CD4-positive, alpha-beta T cell treated with Interferon gamma for 1 hour (primary cell): ENCODE measurements at places on chromosomes 6 and 20.

GRCh38 chr6:40346246-40346645 lies 240.9 kb downstream of the LRFN2 start:
- no peak for DNase-seq

GRCh38 chr6:45895569-45895968 lies 120.1 kb downstream of the CLIC5 start:
- no peak for DNase-seq

DNA sequence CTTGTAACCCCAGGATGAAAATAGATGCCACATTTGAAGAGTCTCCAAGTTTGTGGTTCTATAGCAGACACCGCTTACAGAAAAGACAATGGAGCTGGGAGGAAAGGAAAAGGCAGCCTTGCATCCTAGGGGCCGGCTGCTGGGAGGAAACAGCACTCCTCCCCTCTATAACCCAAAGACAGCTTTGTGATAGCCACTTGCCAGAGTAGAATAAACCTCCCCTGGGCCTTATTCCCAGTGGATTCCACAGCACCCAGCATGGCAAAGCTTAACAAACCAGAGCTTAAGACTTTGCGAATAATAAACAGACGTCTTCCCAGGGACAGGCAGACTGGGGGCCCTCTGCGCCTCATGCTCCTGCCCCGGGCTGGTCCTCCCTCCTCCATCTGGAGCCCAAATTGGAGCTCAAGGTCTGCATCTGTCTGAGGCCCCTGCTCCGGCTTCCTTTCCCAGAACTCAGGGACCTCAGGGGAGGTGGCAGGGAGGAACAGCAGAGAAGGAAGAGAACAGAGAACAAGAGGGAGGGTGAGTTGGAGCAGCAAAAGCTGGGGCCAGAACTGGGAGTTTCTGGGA lies 8.8 kb upstream of the TAF8 start:
- DNase-seq: no peak

DNA sequence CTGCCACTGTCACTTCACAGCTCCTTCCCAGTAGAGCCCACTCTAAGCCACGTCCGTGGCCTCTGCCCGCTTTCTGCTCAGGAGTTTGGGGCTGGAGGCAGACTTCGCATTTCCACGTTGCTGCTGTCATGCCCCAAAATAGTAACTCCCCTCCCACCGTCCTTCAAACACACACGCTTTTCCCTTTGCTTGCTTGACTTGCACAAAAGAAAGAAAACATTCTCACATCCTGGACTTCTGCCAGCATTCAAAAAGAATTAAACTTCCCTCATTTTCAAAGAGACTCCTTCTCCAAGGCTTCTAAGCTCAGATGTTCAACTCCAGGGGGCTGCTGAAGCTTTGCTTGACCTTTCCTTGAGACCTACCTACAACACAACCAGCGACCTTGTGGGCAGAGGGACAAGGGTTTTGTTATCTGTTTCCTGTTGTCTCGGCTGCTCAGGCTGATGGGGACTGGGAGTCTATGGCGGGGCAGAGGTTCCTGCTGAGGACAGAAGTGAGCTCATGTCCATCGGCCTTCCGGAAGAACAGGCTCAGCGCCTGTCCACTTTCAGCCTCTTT lies 263.8 kb upstream of the FOXQ1 start:
- no peak for DNase-seq

DNA sequence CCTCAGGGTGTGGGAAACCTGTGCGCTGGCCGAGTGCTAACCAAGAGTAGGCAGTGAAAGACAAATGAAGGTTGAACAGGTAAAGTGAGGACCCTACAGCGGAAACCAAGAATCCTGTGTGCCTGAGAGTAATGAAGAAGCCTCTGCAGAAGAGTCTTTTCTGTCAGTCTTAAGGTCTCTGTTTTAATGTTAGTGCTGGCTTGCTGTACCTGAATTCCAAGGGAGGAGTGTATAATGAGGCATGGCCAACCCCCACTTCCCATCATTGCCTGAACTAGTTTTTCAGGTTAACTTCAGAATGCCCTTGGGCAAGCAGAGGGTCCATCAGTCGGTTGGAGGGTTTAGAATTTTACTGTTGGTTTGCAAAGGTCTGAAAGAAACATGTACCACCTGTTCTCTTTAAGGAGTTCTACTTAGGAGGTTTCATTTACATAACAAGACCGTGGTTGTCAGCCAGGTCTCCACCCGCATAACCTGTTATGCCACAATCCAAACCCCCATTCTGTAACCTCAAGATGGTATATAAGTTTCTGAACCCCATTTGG lies 589 bp upstream of the PDCD2 start:
- no peak for DNase-seq

DNA sequence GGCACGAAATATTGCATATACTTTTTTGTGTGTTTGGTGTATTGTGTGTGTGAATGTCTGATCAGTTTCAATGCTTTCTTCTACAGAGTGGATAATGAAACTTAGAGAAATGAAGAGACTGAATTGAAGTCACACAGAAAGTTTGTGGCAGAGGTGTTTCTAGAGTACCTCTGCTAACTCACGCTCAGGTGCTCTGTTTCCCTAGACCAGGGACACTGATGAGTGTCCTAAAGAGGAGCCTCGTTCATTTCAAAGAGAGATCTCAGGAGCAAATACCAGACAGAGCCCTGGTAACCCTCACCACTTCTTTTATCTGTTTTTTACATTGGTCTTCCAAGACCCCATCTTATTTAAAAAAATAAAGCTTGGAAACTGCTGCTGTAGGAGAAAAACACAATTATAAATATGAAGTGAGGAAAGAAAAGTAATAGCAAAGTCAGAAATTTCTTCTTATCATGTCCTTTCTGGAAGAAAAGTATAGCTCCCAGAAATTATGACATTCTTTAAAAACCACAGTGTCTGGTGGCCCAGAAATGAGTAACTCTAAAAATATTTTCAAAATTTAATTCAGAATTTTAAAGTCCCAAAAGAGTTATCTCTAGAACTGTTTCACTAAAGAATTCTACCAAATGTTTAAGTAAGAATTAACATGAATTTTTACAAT lies 720.6 kb downstream of the RFPL4B start:
- DNase-seq: no peak

DNA sequence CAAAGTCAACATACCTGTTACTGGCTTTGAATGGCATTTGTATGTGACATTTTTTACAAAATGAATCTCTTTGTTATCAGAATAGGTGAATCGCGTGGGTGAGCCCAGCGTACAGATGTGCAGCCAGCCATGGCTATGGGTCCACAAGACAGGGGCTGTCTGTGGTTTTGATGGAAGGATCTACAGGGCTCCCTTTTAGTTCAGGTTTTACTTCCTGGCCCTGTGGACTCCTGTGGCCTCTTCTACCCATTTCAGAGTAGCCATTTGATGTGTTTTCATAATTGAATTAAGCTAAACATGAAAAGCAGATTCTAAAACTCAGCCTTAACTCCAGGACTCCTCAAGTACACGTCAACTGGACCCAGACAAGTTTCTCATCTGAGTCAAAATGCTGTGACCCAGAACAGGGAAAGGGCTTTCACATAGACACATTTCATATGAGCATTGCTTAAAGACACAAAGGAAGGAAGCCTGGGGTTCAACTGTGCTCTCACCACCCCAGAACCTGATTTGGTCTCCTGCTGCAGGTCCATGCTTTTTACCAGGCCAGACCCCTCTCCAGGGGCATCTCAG lies 105.3 kb upstream of the NAA20 start:
- no peak for DNase-seq

DNA sequence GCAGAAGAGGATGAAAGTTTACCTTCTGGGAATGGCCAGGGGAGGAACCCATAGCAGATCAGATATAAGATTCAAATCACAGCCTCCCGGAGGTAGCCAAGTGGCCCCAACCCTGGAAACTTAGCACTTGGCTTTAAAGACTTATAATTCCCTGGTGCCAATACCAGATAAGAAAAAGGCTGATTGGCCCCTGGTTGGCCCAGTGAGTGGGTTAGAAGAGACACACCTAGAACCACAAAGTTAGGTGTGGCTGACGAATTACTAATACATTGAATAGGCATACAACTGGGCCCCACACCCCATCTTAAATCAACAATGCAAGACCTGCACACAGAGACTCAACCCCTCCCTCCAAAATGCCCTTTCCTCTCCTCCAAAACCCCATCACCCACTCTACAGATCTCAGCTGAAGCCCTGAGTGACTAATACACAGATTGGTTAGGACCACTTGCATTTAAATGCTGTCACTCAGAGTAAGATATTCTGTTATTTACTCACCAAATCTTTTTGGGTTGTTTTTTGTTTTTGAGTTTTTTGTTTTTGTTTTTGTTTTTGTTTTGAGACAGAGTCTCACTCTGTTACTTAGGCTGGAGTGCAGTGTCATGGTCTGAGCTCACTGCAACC lies 315.4 kb upstream of the JARID2 start:
- no peak for DNase-seq

DNA sequence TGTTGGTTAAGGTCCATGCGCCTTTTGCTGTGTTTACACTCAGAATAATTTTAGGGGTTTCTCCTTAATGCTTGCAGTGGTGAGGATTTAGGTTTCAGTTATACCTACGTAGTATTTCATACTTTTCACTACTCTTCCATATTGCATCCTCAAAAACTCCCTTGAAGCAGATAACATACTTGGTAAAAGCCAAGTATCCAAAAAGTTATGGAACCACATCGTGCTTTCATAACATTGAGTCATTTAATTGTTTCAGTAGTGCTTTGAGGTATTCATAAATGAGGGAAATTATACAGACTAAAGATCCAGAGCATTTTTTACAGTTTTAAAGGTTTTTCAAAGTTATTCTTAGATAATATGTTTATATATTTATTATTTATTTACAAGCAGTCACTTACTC lies 4.0 kb upstream of the ATXN1 start:
- no peak for DNase-seq

DNA sequence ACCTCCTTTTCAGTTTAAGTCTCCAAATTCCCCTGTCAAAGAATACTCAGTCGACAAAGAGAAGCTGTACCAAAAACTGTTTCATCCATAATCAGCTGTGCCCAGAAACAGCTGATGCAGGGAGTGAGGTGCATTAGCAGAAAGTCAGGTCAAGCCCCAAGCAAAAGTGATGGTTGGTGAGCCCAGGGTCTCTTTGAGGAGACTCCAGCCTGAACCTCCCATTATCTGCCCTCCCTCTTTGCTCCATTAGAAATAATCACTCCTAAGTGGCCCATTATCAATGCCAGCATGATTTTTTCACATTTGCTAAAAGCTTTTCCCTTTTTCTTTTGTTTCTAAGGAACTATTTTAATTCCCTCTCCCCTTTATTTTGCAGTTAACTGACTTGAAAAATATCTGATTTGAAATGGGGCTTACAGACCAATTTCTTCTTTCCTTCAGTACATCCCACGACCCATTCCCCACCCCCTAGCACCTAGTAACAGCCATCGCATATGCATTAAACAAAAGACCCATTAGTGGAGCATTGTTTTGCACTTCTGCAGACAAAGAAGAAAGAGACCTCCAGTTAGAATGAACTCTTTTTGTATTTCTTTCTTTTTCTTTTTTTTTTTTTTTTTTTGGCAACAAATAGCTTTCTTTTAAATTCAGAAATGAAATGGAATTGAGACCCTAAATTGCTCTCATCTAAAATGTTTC lies 257.0 kb downstream of the GRIK2 start:
- DNase-seq: no peak

DNA sequence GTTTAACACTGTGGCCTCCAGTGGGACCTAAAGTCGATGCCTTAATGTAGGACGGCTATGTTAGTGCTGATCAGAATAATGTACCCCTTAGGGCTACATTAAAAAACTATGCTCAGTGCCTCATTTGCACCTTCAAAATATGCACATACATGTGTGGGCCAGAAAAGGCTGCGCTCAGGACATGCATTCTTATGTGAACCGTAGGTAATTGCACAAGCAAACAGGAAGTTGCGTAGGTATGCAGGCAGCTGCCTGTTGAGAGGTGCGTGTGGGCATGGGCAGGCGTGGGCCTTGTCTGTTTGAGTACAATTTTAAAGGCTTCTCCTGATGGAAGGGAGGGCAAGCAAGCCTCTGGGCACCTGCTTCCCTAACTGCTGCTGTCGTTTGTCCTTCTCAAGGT lies 116.2 kb upstream of the JAG1 start:
- no peak for DNase-seq

DNA sequence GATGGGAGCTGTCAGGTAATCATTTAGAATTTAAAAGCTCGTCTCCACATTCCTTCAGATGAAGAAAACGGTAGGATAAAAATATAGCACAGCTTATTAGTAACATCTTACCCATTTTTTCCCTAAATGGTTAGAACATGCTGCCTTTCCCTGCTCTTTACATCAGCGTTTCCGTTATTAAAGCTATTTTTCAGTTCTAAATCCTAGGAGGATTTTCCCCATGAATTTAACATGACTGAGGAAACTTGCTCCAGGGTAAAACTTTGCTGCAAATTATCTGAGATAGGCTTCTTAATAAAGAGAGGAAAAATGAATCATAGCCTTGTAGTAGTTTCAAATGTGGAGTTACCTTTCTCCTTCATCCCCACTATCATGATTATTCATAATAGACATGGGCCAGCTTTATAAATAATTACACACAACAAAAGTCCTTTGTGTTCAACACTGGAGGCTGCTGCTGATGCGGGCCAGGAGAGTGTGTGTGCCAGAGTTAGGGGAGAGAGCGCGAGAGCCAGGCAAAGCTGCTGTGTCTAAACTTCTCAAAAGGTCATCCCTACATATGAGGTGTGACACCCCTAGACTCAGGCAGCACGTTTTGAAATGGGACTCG lies 24.4 kb downstream of the MYLIP start:
- DNase-seq: no peak

- DNase-seq: no peak
Measured at GRCh38 chr6:80287112-80287511, 180.6 kb downstream of the BCKDHB start.

DNA sequence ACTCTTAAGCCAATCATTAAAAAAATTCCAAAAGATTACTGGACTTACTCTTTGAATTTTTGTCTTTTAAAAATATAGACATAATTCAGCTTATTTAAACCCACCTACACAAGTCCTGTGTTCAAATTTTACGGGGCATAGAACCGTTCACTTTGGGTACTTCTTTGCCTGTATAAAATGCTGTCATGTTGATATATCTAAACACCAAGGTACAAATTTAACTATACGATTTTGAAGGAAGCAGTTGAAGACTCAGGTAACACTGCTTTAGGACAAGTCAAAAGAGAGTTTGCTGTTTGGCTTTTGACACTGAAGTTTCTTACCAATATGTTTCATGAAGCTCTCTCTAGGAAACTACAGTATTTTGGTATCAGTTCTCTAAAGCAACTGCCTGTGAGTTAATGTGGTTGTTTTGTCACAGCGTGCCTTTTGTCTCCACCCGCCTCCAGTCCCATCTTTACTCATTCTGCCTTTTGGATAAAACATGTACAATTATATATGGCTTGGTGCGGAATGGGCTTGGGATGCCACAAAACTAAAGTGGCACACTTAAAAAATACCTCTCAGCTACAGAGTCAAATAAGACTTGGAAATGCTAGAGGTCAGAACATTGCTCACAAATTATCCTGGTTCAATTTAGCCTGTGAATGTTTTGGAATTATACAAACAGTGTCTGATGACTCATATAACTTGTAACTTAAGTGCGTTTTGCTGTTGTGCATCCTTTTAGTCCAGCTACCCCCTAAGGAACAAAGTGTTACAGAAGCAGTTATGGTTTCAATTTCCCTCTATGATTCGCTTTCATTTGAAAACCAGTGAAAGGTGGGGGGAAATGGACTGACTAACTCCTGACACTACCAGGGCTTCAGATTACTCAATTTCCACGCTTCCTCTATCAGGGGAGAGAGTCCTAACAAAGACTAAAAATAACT lies 38.7 kb downstream of the RGS17 start:
- no peak for DNase-seq

- DNase-seq: no peak
Measured at GRCh38 chr6:80340686-80341085, 234.2 kb downstream of the BCKDHB start.
